ENCODE measurements at places on chromosomes 2 and 18.

DNA sequence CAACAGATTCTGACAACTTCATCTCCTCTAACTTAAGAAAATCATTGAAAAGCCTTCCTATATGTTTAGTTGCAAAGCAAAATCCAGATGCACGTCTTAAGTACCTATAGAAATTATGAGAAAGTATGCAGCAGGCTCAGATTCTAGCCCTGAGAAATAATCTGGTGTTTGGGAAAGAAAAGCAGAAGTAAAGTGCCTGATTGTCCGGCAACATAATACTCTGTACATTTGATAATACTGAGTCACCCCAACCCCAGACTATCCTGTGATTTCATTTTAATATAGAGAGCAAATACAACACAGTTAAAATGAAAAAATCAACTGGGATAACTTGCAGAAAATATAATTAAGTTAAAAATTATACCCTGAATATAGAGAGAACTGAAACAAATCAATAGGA is 13.5 kb downstream of the RFX8 start:
- no peak for DNase-seq

DNA sequence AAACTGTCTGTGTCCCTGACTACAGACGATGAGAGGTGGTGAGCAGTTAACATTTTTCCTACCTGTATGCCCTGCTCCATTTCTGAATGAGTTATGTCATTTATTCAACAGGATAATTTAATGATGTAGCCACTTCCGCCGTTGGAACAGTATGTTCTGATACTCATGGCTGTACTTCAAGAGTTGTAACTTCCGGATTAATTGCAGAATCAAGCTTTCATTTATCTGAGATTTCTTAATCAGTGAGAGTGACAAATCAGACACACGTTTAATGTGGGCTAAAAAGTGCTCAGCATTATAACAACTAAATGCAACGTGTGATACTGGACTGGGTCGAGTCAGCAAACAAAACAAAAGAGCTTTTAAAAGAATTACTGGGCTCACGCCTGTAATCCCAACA is 107.7 kb downstream of the KCTD1 start:
- no peak for DNase-seq

DNA sequence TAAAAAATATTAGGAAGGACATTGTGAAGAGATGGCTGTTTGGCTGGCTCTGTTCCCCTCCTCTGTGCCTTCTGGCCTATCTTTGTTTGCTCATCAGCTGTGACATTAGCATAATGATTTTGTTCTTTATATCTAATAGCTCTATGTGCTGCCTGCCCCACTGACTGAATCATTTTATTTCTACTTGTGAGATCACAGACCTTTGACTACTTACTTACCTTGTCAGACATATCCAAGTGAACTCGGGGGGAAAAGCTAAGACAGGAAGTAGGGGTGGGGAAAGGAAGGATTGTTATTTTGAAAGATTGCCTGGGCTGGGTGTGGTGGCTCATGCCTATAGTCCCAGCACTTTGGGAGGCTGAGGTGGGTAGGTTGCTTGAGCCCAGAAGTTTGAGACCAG is 104.2 kb downstream of the ASAP2 start:
- DNase-seq, result no peak

GRCh38 chr2:98444436-98445176 is at the start of gene INPP4A:
TSS of gene INPP4A (plus strand) at chr2:98444858. CDS start at chr2:98520049, 75,191 bp downstream.
- no peak for DNase-seq

GRCh38 chr2:20568501-20569463 is 82.1 kb downstream of the HS1BP3 start:
- DNase-seq, result no peak

DNA sequence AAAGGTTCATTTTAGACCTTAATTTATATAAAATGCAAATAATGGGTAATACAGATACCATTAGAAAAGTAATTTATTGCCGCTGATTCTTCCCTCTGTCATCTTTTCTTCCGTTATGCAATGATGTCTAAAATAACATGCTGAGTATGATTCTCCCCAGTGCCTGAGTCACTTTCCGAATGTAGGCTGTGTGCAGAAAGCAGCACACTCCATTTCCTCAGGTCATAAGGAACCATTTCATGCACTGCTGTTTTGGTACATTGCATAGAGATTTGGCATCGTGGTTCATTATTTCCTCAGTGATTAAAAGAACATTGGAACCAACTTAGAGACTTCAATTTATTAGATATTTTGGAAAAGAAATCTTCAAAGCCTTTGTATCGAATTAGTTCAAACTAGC is 173.5 kb downstream of the CDH2 start:
- no peak for DNase-seq

DNA sequence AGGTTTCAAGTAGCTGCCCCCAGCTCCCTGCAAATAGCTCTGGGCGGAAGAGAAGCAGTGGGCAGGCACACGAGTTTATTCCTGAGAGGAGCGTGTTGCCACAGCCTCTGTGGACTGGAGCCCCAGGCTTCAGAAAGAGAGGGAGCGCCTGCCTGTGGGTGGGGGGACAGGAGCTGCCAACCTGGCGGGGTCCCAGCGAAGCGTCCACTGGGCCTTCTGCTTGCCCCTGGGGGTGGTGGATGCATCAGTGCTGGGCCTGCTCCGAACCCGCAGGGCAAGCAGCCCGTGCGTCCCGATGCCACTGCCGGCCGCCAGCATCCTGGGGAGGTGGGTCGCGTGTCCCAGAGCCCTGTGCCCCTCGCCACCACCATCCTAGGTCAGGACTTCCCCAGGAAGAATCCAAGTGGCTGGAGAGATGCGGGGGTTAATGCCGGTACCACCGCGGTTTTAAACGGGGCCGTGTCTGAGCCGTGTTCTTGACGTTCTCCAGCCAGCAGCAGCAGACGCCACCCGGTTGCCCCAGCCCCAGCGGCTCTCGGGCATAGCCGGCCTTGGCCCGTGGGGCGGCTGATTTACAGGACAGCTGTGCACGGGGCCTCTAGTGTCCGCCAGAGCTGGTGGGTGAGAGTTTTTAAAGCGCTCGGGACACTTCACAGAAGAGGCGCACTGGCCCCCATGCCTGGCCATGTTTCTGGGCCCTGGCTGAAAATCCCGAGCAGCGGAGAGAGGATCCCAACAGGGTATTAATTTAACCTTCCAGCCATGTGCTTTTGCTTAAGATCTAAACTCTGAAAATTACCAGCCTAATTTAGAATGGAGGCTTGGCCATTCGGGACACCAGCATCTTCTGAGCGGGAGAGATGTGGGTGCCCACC is 84.7 kb downstream of the NFATC1 start:
- no peak for DNase-seq

DNA sequence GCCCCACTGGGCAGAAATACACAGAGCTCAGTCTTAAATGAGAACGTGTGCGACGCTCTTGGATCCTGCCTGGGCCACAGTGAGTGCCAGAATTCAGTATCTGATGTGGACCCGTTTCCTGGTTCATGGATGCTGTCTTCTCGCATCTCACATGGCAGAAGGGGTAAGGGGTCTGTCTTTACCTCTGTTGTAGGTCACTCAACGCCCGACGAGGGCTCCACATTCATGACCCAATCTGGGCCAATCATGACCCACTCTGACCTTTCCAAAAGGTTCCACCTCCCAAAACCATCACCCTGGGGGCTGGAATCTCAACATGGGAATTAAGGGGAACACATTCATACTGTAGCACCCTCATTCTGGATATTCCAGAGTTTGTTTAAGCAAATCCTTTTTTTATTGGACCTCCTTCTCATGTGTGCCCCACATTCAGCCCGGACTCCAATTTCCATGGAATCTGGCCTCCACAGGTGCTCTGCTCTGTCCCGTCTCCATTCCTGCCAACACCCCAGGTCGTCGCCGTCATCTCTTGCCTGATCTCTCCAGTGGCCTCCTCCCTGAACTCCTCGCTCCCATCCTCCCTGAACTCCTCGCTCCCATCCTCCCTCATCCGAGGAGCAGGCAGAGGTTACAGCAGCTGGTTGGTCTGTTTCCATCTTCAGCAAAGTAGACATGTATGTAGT is 78.9 kb upstream of the OTOS start:
- no peak for DNase-seq

GRCh38 chr2:88067189-88067588 is 436 bp upstream of the SMYD1 start:
- no peak for DNase-seq

- no peak for DNase-seq
Observed at GRCh38 chr2:192029089-192029488, 165.6 kb downstream of the TMEFF2 start.
